ENCODE measurements at places on chromosomes 7 and 10.
A peak's percentile ranks its signal among the peaks of the same experiment; 100 is the strongest.

DNA sequence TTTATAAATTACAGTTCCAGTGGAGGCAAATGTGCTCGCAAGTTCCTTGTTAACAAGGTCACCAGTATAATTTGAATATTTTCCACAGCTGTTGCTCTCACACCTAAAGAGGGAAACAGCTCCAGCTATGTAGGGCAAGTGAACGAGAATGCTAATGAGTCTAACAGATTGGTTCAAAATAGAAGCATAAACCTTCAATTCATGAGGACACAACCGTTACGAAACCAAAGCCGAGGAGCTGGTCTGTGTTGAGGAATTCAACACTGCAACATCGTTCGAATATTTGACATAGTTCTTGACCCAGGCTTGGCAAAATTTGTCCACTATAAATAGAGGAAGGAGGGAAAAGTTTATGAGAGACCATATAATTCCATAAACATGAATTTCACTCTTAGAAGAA is 161.3 kb downstream of the KLF6 start:
- DNase-seq: no peak

DNA sequence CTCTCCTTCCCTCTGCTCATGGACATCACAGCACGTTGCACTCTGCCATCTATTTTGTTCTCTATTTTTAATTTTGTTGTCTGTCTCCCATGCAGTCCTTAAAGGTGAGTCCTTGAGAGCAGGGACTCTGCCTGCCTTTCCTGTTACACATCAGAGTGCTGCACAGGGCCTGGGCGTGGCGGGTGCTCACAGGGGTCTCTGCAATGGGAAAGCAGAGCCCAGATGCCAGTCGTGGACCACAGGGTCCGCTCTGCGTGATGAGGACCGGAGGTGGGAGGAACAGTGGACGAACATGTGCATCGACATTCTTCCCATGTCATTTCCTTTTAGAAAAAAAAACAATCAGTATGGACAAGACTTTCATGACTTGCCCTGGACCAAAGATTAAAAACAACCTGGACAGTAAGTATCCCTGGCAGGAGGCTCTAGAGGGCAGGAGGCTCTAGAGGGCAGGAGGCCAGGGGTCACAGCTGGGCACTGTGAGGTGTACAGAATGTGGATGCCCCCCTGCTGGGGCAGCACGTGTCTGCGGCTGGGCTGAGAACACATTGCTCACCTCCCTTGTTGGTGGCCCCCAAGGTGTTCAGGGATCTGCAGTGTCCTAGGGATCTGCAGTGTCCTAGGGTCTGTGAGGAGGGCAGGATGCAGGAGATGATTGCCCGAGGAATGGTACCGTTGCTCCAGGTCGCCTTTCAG is 29.6 kb upstream of the ZNF488 start:
- DNase-seq: no peak

- DNase-seq: peak; percentile 32
Measured at GRCh38 chr7:45292481-45292880, 134.9 kb downstream of the RAMP3 start.

DNA sequence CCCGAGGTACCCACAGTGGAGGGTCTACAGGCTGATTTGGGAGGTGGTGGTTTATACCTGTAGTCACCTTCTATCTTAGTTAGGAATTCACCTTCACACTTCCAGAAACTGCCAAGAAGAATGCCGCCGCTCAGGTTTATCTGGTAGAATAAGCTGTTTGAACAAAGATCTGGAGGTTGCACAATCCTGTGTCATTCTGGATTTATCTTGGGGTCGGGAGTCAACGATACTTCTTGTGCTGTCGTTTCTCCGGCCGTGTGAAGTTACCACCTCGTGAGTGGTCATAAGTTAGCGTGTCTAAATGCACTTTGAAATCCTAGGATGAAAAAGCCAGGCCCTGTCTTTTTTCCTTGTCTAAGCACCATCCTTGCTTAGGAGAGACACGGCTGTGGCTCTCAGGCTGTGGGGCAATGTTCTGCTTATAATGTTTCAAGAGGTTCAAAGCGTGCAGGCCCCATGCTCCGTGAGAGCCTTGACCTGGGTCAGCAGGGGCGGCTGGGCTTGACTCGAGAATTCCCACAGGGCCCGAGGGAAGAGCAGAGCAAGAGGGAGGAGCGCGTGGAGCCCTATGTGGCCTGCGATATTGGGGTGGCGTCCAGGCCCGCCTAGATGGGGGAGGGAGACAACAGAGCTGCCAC is 35.5 kb downstream of the GRIFIN start:
- DNase-seq: no peak

- no peak for DNase-seq
Measured at GRCh38 chr10:132548869-132549268, 11.3 kb downstream of the INPP5A start.

GRCh38 chr10:71771821-71772617 is 1.3 kb downstream of the VSIR start:
- DNase-seq: no peak

GRCh38 chr7:67493366-67493765 is 496.7 kb downstream of the TYW1 start:
- peak; percentile 65 for DNase-seq

DNA sequence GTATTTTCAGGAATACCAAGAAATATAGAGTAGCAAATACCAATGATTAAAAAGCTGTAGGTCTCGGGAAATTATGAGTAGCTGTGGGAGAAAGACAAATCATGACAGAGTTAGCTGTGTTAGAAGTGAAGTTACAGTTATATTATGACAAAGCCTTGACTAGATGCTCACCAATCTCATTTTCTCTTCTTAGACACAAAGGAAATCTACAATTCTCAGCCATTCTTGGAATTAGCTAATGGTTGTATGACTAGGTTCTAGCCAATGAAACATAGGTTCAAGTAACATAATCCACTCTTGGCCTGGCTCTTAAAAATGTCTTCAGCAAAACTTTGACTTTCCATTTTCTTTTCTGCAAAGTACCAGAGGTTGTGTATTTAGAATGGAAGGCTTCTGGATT is 228.8 kb upstream of the MTPN start:
- no peak for DNase-seq

Measured in WERI-Rb-1 (cell line).